Karpas-422 (cell line): ENCODE measurements at places on chromosomes 6 and 20. TPM values are rescaled to one million over a fixed set of nuclear protein-coding genes. Genes with fewer than 3 reads are reported as not detected.
A peak's percentile ranks its signal among the peaks of the same experiment; 100 is the strongest.

Gene TCP11
- total RNA-seq = 0.11 TPM in 1 of 2 replicates, not detected in the other

Gene GPR6
- total RNA-seq = not detected in 2 replicates

Gene KLC4
- 13.8 and 29.3 TPM in 2 replicates for total RNA-seq

Gene LRFN2
- not detected in 2 replicates for total RNA-seq

Gene PBX2
- 51.7 and 84.0 TPM in 2 replicates for total RNA-seq

Gene ACSS1
- total RNA-seq = 2.3 and 8.5 TPM in 2 replicates

Gene GHRH
- not detected in 2 replicates for total RNA-seq

Gene ESR1
- total RNA-seq = 4.1 and 5.4 TPM in 2 replicates

Gene MATN4
- total RNA-seq = not detected in 2 replicates

Gene RIPOR2
- 72.1 and 73.8 TPM in 2 replicates for total RNA-seq

Gene TTLL9
- not detected in 2 replicates for total RNA-seq

DNA sequence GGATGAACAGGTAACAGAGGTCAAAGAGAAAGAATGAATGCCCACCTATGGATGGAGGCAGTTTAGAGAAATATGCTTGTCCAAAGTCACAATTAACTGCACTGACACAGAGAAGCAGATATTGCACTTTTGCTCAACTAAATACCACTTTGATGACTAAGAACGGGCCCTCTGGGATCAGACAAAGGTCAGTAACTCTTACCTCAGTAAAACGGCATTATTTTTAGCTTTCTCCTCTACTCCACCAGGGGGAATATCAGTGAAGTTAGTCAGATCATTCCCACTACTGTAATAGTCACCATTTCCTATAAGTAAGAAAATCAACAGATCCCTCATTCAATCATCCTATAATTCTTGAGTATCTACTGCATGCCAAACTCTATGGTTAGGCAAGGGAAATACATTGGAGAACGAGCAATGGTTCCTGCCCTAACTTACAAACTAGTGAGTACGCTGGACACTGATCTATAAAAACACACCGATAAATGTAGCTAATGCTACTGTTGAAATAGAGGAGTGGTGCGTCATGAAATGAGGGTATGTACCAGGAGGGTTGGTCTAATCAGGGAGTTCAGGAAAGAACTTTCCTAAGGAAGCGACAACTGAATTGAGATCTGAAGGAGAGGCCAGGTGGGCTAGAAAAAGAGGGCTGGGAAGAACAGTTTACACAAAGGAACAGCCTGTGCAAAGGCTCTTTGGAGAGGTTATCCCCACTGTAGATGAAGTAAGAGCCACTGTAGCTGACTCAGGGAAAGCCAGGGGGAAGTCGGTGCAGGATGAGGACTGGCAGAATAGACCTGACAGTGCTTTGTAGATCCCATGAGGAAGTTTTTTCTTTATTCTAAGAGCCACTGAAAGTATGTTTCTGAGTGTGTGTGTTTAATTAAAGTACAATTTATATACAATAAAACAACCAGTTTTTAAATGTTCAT lies 9.2 kb downstream of the ECI2 start:
- no peaks in the 10 kb centered on the region for H3K4me1 ChIP-seq
- no peak overlapping the region for H3K4me3 ChIP-seq
- no peaks in the 10 kb centered on the region for H3K27me3 ChIP-seq
- H3K36me3 ChIP-seq = no peaks in the 10 kb centered on the region

DNA sequence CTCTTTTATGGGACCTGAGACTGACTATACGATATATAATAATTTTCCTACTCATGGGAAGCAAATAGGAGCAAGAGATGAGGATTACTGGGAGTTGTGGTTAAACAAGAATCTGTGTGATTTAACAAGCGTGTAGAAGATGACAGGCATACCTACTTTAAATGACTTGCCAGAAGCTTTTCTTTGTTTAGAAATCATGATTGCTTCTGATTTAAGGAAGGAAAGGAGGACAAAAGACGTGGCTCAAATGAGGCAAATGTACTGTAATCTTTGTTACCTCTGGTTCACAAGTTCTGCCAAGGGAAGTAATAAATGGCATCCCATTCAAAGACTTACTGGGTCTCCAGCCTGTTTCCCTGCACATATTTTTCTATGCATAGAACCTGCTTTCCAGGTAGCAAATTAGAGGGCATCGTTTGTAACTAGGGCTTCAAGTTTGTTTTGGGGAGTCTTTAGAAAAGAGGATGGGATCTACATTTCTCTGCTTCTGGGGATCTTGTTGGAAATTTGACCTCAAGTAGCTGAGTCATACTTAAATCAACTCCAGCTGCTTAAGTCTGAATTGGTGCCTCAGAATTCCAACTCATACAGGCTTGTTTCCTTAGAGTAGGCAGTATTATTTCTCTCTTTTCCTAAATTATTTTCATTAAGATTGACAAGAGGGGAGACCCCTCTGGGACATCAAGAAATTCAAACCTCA lies 2.9 kb upstream of the TRMT11 start:
- no peak for DNase-seq
- 0 out of 2 replicates have a peak overlapping the region, but pooled peaks have one; percentile 17 for H3K27ac ChIP-seq
- H3K27me3 ChIP-seq = no peaks in the 10 kb centered on the region
- H3K36me3 ChIP-seq = peaks cover 12% of the 10 kb centered on the region

DNA sequence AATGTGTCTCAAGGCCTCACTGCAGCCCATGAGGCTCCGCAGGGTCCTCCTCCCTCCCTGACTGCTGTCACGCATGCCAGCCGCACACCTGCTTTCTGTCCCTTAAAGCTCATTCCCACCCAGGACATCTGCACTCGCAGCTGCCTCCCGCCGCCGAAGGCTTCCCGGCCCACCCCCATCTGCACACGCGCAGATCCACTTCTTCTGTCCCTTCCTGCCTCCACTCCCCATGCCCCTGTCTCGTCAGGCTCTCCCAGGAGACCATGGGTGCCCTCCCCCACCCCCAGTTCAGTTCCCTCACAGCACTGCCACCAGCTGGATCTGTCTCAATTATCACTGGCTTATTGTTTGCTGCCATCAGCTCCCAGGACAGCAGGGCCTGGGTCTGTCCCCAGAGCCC lies 63.0 kb downstream of the RIPOR3 start:
- no peak for DNase-seq
- H3K27ac ChIP-seq = no peak overlapping the region
- no peaks in the 10 kb centered on the region for H3K36me3 ChIP-seq
- no peaks in the 10 kb centered on the region for H3K4me1 ChIP-seq

DNA sequence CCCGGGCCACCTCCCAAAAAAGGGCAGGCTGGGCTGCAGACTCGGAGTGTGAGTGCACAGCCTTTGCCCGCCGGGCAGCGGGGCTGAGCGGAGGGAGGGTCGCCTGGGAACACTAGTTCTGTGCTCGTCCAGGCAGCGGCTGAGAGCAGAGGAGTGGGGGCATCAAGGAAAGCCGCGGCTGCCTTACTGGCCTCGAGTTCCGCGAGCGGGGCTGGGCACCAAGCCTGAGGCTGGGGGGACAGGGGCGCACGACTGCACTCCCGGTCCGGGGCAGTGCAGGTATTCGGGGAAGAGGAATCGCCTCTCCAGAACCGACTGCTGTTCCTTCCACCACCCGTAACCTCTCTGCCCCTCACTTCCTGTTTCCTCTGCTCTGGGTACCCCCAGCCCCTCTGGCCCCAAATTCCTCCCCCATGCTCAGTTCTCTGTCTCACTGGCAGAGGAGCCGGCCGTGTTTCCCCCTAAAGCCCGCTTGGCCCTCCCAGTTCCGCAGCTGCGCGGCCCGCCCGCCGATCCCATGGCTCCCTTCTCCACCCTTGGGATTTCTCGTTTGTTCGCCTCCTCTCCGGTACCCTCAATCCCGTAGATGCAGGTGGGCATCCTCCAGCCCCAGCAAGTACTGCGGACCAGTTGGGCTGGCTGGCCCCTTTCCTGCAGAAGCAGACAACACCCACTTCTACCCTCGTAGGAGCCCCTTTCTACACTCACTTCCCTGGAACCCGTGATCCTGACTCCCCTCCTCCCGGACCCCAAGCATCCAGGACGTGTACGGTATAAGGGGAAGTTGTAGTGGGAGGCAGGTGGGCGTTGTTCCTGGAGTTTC lies 5.1 kb downstream of the RING1 start:
- peaks cover 9% of the 10 kb centered on the region for H3K4me1 ChIP-seq
- no peak overlapping the region for H3K4me3 ChIP-seq
- H3K36me3 ChIP-seq = 0 out of 2 replicates have a peak, but pooled peaks cover 7% of the 10 kb centered on the region

DNA sequence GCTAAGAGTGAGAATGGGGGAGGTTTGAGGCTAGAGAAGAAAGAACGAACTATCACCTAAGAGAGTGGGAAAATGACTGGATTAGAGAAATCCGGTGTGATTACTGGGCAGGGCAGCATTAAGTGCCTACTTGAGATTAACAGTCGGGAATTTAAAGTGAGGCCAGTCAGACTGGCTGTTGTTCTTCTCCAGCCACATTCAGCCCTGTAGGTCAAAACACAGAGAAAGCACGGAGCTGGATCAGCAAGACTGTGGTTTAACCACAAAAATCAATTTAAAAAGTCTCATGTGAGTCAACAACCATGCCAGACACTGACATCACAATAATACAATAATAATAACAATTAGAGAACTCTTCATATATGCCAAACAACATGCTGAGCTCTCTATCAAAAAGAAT lies 301.9 kb upstream of the SGK1 start:
- DNase-seq = no peak
- H3K4me3 ChIP-seq = no peak overlapping the region
- H3K27ac ChIP-seq = no peak overlapping the region
- H3K27me3 ChIP-seq = no peaks in the 10 kb centered on the region; the same call in 1 of the 2 replicates
- no peaks in the 10 kb centered on the region for H3K36me3 ChIP-seq

DNA sequence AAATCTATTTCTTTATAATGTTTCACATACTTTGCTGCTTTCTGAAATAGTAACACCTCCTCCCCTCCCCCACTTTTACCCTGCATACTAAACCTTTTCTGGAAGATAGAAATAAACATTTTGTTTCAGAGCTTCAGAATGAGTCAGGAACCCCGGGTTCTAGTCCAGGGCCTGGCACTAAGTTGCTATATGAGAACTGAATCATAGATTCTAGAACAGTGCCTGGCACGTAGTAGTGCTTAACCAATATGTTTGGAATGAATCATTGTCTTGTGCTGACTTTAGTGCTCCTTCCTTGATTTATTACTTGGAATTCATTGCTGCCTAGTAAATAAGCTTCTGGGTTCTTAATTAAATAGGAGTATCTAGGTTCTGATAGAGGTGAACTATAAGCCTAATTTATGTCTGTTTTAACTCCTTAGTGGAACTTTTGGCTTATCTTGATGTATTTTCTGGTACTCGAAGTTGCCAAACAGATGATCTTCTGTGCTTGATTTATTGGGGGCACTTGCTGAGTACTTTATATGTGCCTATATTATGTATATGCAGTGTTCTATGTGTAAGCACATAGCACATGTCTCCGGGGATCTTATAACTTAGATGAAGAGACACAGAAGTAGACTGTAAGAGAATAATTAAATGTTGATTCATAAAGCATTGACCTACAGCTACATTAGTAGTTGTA lies 18.6 kb downstream of the TAB2 start:
- no peak overlapping the region for H3K4me3 ChIP-seq
- no peaks in the 10 kb centered on the region for H3K36me3 ChIP-seq
- no peak for DNase-seq
- no peak overlapping the region for H3K27ac ChIP-seq
- no peaks in the 10 kb centered on the region for H3K27me3 ChIP-seq

GRCh38 chr6:19041906-19042305 lies 654.8 kb downstream of the RNF144B start:
- H3K27me3 ChIP-seq = no peaks in the 10 kb centered on the region
- no peak overlapping the region for H3K27ac ChIP-seq
- no peaks in the 10 kb centered on the region for H3K36me3 ChIP-seq
- DNase-seq = no peak

GRCh38 chr6:142929751-142930358 lies 15.1 kb downstream of the HIVEP2 start:
- H3K4me3 ChIP-seq = no peak overlapping the region
- H3K27me3 ChIP-seq = no peaks in the 10 kb centered on the region
- peaks cover 37% of the 10 kb centered on the region for H3K4me1 ChIP-seq

DNA sequence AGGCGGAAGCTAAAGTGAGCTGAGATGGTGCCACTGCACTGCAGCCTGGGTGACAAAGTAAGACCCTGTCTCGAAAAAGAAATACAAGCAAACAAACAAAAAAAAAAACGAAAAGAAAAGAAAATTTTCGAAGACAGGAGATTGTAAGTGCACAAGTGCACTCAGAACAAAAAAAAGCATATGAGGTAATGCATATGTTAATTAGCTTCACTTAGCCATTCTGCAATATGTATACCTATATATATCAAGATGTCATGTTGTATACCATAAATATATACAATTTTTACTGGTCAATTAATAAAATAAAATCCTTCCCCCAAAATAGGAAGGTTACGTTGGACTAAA lies 127.5 kb downstream of the RIN2 start:
- peaks cover 25% of the 10 kb centered on the region for H3K4me1 ChIP-seq
- no peak overlapping the region for H3K4me3 ChIP-seq
- no peak overlapping the region for H3K27ac ChIP-seq
- H3K36me3 ChIP-seq = no peaks in the 10 kb centered on the region

GRCh38 chr6:43009124-43009523 lies 4.6 kb downstream of the MEA1 start:
- peaks cover 20% of the 10 kb centered on the region for H3K4me1 ChIP-seq
- H3K27me3 ChIP-seq = no peaks in the 10 kb centered on the region
- H3K4me3 ChIP-seq = no peak overlapping the region
- no peak overlapping the region for H3K27ac ChIP-seq
- H3K36me3 ChIP-seq = 0 out of 2 replicates have a peak, but pooled peaks cover 20% of the 10 kb centered on the region

- no peak overlapping the region for H3K4me3 ChIP-seq
- DNase-seq = peak; percentile 20
- no peak overlapping the region for H3K27ac ChIP-seq
- no peaks in the 10 kb centered on the region for H3K36me3 ChIP-seq
- H3K4me1 ChIP-seq = 0 out of 2 replicates have a peak, but pooled peaks cover 3% of the 10 kb centered on the region
Measured at GRCh38 chr6:151147118-151147832, 92.5 kb upstream of the AKAP12 start.

- no peaks in the 10 kb centered on the region for H3K4me1 ChIP-seq
- DNase-seq = no peak
- H3K36me3 ChIP-seq = peaks cover 77% of the 10 kb centered on the region
- H3K27ac ChIP-seq = no peak overlapping the region
Measured at GRCh38 chr6:24848461-24848860, 49.7 kb upstream of the ARMH2 start.

DNA sequence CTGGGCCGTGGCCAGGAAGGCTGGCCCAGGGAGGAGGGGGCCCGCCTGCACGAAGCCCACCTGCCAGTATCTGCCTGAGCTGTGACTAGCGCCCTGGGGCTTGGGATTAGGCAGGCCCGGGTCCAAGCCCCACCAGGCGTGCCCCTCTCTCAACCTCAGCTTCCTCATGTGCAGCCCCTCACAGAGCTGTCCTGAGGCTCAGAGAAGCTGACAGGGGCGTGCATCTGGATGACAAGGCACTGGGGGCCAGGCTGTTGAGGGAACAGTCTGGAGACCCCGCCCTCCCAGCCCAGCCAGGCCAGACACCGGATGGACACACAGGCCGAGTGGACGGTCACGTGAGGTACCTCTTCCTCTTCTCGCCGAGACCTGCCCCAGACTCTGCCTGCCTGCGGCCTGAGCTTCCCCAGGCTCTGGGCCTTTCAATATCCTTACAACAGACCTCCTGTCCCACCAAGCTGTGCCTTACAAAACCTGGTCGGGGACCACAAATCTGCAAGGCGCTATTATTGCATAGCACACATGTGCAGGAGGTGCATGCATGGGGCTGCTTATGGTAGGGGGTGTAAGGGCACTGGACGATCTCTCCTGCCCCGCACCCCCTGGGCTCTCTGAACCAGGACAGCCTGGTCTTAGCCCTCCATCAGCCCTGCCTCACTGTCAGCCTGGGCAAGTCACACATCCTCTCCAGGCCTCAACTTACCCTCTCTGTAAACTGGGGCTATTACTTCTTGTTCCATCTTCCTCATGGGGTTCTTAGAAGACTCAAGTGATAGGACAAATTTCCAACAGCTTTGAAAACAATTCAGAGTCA lies 20.0 kb downstream of the NOL4L start:
- no peaks in the 10 kb centered on the region for H3K36me3 ChIP-seq
- no peak overlapping the region for H3K4me3 ChIP-seq
- H3K4me1 ChIP-seq = no peaks in the 10 kb centered on the region
- no peaks in the 10 kb centered on the region for H3K27me3 ChIP-seq

- H3K4me1 ChIP-seq = no peaks in the 10 kb centered on the region
- DNase-seq = no peak
- no peak overlapping the region for H3K4me3 ChIP-seq
- no peaks in the 10 kb centered on the region for H3K27me3 ChIP-seq
Measured at GRCh38 chr6:5537132-5537531, 275.8 kb downstream of the FARS2 start.
